Ovary (tissue), 10 donors: ENCODE measurements at places on chromosomes 3 and 15. TPM values are rescaled to one million over a fixed set of nuclear protein-coding genes. Genes with fewer than 3 reads are reported as not detected.

Gene HIGD2B
- not detected for polyA plus RNA-seq

Gene P2RY13
- polyA plus RNA-seq: 5.8 TPM

Gene COL6A6
- 0.21 TPM for polyA plus RNA-seq

Gene PLCL2
- polyA plus RNA-seq: 12.6 TPM

Gene CCR9
- polyA plus RNA-seq: not detected

Gene MAGEL2
- 0.75 TPM for polyA plus RNA-seq

Gene XYLB
- polyA plus RNA-seq: 3.5 TPM
